K562 (cell line): ENCODE measurements at places on chromosomes 5 and 9. TPM values are rescaled to one million over a fixed set of nuclear protein-coding genes. Genes with fewer than 3 reads are reported as not detected.

Gene JADE2
- total RNA-seq = 22.2 and 23.3 TPM in 2 replicates

Gene C9
- total RNA-seq = 0.38 and 0.51 TPM in 2 replicates

Gene FOXD4L4
- 0.11 TPM in 1 of 2 replicates, not detected in the other for total RNA-seq

Gene ZNF483
- total RNA-seq = 0.38 and 0.58 TPM in 2 replicates

Gene LECT2
- not detected in 2 replicates for total RNA-seq

Gene GLRA1
- not detected in 2 replicates for total RNA-seq

Gene SPATA31D4
- not detected in 2 replicates for total RNA-seq

Gene DMRT3
- total RNA-seq = not detected in 2 replicates

Gene SLC45A2
- 0.13 and 0.16 TPM in 2 replicates for total RNA-seq

- H3K36me3 ChIP-seq = no peaks in the 10 kb centered on the region
- no peak overlapping the region for H3K4me3 ChIP-seq
Observed at GRCh38 chr5:125595845-125596244, 827.4 kb upstream of the GRAMD2B start.

DNA sequence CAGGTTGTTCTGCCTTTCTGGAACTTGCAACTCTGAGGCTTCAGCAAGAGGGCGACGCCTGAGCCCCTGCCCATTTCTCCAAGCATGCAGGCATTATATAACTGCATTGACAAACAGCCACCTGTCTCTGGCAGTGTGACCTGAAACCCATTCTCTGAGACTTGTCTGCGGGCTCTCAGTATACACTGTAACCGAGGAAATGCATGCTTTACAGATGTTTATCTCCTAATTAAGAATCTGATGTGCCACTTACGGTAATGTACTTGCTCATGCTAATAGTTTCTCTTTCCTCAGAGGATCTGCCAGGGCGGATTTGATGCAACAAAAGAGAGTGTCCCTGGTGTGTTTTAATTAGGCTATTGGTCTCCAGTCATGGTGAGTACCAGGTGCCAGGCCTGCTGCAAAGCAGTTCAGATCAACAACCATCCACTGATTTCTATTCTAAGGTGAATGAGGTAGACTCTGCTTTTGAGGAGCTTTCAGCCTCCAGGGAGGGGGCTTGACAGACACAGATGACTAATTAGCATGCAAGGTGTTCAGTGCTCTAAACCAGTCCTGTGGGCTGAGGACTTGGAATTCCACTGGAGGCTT, 593.7 kb upstream of the KLF4 start:
- no peak for DNase-seq
- no peaks in the 10 kb centered on the region for H3K27me3 ChIP-seq
- no peak overlapping the region for H3K4me3 ChIP-seq
- no peaks in the 10 kb centered on the region for H3K36me3 ChIP-seq
- no peak overlapping the region for H3K27ac ChIP-seq

DNA sequence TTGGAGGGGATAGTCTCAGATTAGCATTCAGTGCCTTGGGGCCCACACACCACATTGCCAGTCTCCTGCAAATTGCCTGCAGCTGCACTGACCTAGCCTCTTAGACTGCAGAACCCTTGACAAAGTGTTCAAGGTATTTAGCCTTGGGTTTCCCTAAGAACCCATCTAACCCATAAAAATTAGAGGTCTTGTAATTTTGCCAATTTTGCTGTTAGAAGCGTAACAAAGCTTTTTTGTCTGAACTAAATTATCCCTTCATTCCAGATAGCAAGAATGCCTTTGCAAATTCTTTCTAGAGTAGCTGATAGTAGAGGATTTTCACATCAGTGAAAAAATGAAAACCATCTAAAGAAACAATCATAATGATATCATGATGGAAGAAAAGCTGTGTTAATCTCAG, 74.0 kb upstream of the CCNG1 start:
- H3K4me1 ChIP-seq = no peaks in the 10 kb centered on the region; the same call in 1 of the 2 replicates
- no peak overlapping the region for H3K27ac ChIP-seq
- no peak for DNase-seq
- no peak overlapping the region for H3K4me3 ChIP-seq

DNA sequence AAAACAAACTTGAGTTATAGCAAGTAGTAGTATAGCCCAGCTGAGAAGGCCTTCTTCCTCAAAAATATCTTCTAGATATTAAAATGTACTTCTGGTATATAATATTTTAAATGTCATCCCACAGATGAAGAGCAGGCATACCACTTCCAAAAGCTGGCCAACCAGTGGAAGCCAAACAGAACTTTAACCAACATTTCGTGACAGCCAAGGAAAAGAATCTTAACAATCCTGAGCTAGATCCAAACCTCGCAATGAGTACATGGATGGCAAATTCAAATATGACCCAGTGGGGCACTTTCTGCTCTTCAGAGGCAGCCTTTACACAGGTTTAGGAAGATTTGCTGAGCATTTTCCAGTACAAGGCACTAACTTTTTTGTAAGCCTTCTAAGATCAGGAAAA, 91.8 kb upstream of the ACO1 start:
- H3K27ac ChIP-seq = no peak overlapping the region
- H3K4me3 ChIP-seq = no peak overlapping the region
- no peaks in the 10 kb centered on the region for H3K36me3 ChIP-seq
- no peaks in the 10 kb centered on the region for H3K27me3 ChIP-seq
- no peaks in the 10 kb centered on the region for H3K4me1 ChIP-seq
- DNase-seq = no peak

GRCh38 chr9:114371973-114372917, 15.5 kb downstream of the AKNA start:
- no peaks in the 10 kb centered on the region for H3K36me3 ChIP-seq
- no peaks in the 10 kb centered on the region for H3K27me3 ChIP-seq

DNA sequence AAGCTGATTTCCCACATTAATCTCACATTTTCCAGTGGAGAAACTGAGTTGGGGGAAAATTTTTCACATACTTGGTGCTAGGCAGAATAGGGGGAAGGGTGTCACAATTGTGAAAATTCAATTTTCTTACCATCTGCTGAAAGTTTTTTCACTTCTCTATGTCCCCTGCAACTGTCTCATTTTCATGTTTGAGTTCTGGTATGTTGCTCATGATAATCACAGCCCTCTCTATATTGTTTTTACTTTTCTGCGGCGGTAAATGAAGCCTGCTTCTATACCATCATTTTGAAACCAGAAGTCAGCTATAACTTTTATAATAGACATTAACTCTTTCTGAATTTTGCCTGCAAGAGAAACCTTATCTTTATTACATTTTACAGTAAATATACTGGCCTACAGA, 1664.5 kb downstream of the EFNA5 start:
- no peaks in the 10 kb centered on the region for H3K27me3 ChIP-seq
- H3K36me3 ChIP-seq = no peaks in the 10 kb centered on the region
- no peak overlapping the region for H3K27ac ChIP-seq
- H3K4me3 ChIP-seq = no peak overlapping the region

DNA sequence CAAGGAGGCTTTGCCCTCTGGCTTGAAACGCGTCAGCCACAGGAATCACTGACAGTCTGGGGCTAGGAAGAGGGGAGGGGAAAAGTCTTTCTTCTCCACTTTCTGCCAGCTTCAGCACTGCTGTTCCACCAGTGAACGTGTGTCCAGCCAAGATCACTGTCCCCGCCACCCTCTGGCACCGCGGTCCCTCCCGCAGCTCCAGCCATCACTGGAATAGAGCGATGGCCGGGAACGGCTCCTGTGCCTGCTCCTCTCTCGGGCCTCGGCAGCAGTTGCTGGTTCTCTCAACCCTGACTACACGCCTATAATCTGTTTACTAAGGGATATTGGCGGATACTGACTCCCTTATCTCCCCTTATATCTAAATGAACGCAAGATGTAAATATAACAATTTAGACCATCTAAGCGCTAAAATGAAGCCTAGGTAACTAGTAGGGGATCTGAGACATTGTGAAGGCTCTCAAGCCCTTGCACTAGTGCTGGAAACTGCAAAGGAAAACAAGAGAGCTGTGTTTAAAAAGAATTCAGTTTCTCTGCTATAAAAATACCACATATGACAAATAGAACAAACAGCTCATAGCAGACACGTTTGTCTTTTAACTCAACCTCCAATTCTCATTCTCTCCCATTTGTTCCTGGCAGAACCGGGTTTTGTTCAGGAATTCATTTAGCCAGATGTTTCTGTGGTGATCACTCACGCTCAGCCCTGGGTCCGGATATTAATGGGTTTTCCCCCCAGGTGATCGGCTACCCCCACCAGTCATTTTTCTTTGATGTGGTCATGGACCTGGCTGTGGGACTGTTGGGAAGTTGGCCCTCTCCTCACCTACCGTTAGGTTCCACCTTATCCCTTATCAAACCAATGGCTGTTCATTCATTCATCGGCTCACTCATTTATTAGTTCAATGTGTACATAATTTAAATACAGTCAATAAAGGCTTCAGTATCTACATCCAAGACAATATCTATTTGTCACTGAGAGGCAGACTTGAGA, 149.8 kb downstream of the MED10 start:
- peaks cover 17% of the 10 kb centered on the region for H3K27me3 ChIP-seq
- H3K4me3 ChIP-seq = no peak overlapping the region
- H3K27ac ChIP-seq = no peak overlapping the region
- H3K36me3 ChIP-seq = no peaks in the 10 kb centered on the region

GRCh38 chr9:133680250-133680975, 44.2 kb downstream of the DBH start:
- no peak overlapping the region for H3K4me3 ChIP-seq
- H3K27ac ChIP-seq = no peak overlapping the region
- no peaks in the 10 kb centered on the region; the same call in 2 of the 3 replicates for H3K4me1 ChIP-seq
- no peak for DNase-seq
- no peaks in the 10 kb centered on the region for H3K36me3 ChIP-seq
- peaks cover 81% of the 10 kb centered on the region for H3K27me3 ChIP-seq

DNA sequence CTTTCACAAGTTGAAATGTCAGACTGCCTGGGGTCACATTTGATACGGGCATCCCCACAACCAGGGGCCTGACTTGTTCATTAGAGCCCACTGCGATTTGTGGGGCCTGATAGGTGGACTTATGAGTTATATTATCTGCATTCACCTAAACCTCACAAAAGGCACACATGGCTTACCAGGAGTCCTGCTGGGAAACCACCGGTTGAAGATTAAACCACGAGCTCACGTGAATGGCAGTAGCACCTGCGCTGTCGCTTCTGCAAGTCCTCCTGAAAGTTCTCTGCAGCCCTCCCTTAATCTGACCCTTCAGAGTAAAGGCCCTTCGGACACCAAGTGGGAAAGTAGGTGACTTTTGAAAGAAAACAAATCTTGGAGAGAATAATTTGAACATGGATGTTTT, 68.9 kb downstream of the PPIC start:
- H3K27me3 ChIP-seq = no peaks in the 10 kb centered on the region
- H3K4me3 ChIP-seq = no peak overlapping the region

- DNase-seq = no peak
- H3K36me3 ChIP-seq = no peaks in the 10 kb centered on the region
- H3K27ac ChIP-seq = peak overlapping the region; percentile 13; the same call in 2 of the 3 replicates
Observed at GRCh38 chr5:109455598-109456096, 45.9 kb upstream of the PJA2 start.

DNA sequence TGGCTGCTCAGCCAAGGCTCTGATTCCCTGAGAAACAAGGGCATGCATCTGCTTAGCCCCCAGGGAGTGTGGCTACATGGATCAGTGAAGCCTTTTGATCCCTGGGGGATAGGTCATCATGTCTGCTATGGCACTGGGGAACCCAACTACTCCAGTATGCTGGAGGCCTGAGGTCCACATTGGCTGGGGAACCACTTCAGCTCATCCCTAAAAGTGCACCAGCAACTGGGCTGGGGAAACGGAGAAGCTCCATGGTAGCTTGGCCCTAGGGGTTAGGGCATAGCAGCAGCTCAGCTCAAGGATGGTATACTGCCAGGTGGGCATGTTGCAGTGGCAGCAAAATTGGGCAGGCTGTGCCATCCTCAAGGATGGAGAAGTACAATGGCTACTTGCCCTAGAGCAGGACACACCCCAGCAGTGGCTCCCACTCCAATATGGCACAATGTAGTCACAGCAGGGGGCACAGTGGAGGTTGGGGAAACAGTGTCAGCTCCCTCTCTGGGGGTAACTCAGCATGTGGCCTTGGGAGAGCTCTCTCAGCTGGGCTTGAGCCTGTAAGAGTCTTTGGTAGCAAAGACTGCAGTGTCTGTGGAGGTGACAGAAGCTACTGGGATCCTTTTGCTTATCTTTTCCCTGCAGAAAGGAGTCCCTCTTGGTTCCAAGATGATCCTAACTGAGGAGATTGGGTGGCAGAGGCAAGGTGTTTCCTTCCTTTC, 111.5 kb upstream of the FSTL4 start:
- peaks cover 5% of the 10 kb centered on the region; the same call in 1 of the 2 replicates for H3K27me3 ChIP-seq
- no peak overlapping the region for H3K27ac ChIP-seq
- DNase-seq = no peak

- no peaks in the 10 kb centered on the region for H3K36me3 ChIP-seq
- H3K27me3 ChIP-seq = peaks cover 5% of the 10 kb centered on the region
- H3K4me1 ChIP-seq = peaks cover 3% of the 10 kb centered on the region; the same call in 1 of the 3 replicates
- no peak overlapping the region for H3K4me3 ChIP-seq
- H3K27ac ChIP-seq = no peak overlapping the region
Observed at GRCh38 chr9:113808391-113809358, 67.4 kb upstream of the ZNF618 start.

- H3K27me3 ChIP-seq = no peaks in the 10 kb centered on the region
- H3K4me3 ChIP-seq = no peak overlapping the region
- DNase-seq = no peak
- H3K27ac ChIP-seq = no peak overlapping the region
- no peaks in the 10 kb centered on the region for H3K36me3 ChIP-seq
Observed at GRCh38 chr5:97915106-97915505, 732.1 kb upstream of the RIOK2 start.

- no peak for DNase-seq
- no peaks in the 10 kb centered on the region for H3K27me3 ChIP-seq
- no peaks in the 10 kb centered on the region for H3K36me3 ChIP-seq
- H3K27ac ChIP-seq = no peak overlapping the region
- H3K4me1 ChIP-seq = no peaks in the 10 kb centered on the region
Observed at GRCh38 chr9:93890436-93890935, 64.7 kb downstream of the BARX1 start.

GRCh38 chr9:129640086-129640870, 1.7 kb downstream of the ASB6 start:
- no peak overlapping the region for H3K27ac ChIP-seq
- no peaks in the 10 kb centered on the region for H3K27me3 ChIP-seq
- peaks cover 42% of the 10 kb centered on the region; the same call in 2 of the 3 replicates for H3K36me3 ChIP-seq
- H3K4me3 ChIP-seq = peak overlapping the region; percentile 99
- DNase-seq = no peak
- H3K4me1 ChIP-seq = no peaks in the 10 kb centered on the region; the same call in 2 of the 3 replicates

- H3K4me3 ChIP-seq = no peak overlapping the region
- no peaks in the 10 kb centered on the region for H3K27me3 ChIP-seq
- no peaks in the 10 kb centered on the region for H3K4me1 ChIP-seq
- DNase-seq = no peak
- H3K27ac ChIP-seq = no peak overlapping the region
Observed at GRCh38 chr5:120134944-120135343, 329.2 kb upstream of the PRR16 start.

DNA sequence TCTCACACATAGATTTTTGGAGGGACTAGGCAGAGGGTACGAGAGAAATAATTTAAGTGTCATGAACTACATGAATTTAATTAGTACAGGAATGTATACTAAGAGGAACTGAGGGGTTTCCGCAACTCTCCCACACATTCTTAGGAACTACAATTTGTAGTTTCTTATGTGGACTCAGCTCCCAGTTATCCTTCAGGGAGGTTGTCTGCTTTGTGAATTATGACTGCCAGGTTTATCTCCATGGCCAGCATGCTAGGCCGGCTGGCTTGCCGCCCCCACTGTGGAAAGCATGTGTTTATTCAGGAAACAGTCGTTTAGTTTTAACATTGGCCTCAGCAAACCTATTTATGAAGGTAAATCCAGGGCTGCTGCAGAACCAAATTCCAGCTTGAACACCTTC, 415.0 kb downstream of the KCTD16 start:
- H3K27ac ChIP-seq = no peak overlapping the region
- H3K4me3 ChIP-seq = no peak overlapping the region
- no peaks in the 10 kb centered on the region for H3K27me3 ChIP-seq
